Immature natural killer cell (primary cell): ENCODE measurements at places on chromosomes 2 and 18. TPM values are rescaled to one million over a fixed set of nuclear protein-coding genes. Genes with fewer than 3 reads are reported as not detected.

The SPAST gene
- 12.5 TPM for polyA plus RNA-seq

The GAL3ST2 gene
- not detected for polyA plus RNA-seq

- DNase-seq: no peak
Measured at GRCh38 chr2:43073401-43073825, 153.0 kb downstream of the ZFP36L2 start.

- no peak for DNase-seq
Measured at GRCh38 chr2:226794196-226794661, 5.4 kb downstream of the IRS1 start.

GRCh38 chr2:211408483-211408891 is 852.1 kb downstream of the CPS1 start:
- DNase-seq: no peak

GRCh38 chr2:37614061-37614738 is 57.2 kb downstream of the CDC42EP3 start:
- DNase-seq: no peak

- DNase-seq: no peak
Measured at GRCh38 chr2:151776367-151776766, 42.1 kb upstream of the NEB start.
